ENCODE measurements at places on chromosomes 7 and 10.

- no peak for DNase-seq
Measured at GRCh38 chr10:75967491-75967890, 536.1 kb downstream of the LRMDA start.

DNA sequence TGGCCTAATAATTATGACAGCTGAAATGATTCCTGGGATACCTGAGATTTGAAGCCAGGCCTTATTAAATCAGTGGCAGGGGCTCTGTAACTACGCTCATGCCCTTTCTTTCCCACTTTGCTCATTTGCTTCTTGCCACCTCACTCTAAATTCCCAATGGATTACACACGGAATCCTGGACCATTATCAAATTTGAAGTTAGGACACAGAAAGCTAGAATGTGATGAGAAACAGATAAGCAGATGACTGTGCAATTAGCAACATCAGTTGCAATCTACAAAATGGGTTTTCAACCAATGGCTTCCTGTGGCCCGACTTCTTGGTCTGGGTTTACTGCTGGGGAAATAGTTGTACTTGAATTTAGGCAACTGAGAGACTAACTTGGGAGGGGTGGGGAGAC is 374.3 kb downstream of the INHBA start:
- no peak for DNase-seq

DNA sequence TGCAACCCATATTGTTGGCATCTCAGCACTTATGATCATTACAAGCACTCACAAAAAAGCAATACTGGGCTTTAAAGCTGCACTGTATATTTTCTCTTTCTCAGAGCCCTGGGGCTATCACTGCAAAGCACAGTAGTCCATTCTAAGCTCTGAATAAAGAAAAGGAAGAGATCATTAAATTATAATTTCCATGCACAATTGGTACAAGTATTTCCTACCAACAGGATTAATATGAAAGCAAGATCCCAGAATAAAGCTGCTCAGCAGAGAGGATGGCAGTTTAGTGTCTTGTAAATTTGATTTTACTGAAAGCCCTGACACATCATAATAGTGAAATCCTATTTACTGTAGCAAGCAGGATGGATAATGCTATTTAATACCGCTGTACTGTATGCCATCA is 205.3 kb downstream of the CHCHD3 start:
- no peak for DNase-seq

DNA sequence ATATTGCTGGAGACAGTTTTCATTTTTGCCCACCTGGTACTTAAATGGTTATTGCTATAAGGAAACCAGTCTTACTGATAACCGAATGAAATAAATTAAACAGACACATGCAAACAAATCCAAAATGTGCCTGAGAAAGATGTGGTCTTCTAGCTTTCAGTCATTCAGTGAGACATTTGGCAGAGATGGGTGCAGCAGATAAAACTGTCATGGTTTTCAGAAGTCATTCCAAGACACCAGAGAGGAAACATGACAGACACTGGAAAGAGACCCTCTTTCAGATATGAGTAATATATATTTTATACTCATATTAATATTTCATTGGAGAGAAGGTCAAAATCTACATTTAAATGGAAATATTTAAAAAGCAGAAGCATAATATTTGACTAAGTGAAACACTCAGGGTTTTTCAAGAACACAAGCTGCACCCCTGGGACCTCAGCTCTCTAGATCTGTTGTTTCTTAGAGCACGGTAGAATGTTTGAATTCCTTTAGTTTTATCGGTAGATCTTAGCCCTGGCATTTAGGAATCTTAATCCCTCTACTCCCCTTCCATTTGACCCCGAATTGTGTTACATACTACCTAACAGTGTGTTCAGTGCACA is 246.1 kb downstream of the AUTS2 start:
- no peak for DNase-seq

DNA sequence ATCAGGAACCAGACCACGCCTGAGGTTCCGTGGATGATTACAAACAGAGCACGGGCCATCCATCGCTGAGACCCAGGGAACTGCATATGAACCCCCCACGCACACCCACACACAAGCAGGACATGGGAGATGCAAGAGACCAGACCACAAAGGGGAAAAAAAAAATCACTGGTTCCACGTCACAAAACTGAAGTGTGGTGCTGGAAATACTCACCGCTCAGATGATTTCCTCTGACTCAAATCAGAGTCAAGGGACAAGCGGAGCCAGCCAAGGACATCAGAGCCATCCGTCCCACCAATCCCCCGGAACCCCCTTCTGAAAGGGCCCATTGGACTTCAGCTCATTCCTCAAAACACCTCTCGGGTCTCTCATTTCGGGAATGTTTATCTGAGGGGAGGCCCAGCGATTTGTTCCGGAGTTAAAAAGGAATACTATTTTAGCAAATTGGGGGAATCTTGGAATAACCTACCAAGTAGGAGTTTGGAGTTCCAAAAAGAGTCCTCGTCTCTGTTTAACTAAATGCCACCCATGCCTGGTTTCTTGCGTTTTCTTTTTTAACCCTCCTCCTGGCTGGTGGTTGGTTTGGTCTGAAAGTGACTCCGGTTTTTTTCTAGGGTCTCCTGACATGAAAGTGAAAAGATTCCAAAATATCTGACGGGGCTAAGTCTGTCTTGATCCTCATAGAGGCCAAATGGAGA is 15.0 kb downstream of the SNX8 start:
- no peak for DNase-seq

- DNase-seq: no peak
Measured at GRCh38 chr10:125158275-125158600, 2.1 kb downstream of the CTBP2 start.

DNA sequence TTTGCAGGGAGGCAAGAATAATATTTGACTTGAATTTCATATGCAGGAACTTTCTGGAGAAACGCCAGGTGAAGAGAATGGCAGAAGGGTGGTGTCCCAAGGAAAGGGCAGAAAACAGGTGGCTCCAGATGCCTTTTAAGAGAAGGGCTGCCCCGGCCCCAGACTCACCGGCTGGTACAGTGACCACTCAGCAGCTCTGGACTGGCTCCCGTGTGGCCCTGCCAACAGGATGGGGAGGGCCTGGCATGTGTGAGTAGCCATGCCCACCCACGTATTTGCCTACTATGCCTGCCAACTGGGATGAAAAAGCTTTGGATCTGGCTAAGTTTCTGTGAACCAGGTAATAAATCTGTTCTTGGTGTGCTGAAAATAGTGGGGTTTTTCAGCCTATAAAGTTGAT is 159.5 kb downstream of the PRKAG2 start:
- DNase-seq: no peak

- no peak for DNase-seq
Measured at GRCh38 chr7:102926783-102927140, 14.0 kb downstream of the LRRC17 start.

DNA sequence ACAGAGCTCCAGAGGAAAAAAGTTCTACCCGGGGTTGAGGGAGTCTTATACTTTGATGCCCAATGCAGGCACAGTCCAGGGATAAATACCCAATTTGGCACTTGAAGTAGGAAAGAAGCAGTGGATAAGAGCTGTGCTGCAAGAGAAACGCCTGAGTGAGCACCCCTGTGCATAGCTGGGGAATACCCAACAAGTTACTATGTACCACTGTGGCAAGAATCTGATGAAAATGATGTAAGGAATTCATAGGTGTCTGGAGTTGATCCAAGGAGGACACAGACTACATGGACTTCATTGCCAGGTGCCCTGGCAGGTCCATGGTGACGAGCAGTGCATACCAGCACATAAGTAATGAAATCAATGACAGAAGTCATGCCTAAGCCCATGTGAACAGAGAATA is 183.7 kb upstream of the FEZF1 start:
- DNase-seq: no peak

DNA sequence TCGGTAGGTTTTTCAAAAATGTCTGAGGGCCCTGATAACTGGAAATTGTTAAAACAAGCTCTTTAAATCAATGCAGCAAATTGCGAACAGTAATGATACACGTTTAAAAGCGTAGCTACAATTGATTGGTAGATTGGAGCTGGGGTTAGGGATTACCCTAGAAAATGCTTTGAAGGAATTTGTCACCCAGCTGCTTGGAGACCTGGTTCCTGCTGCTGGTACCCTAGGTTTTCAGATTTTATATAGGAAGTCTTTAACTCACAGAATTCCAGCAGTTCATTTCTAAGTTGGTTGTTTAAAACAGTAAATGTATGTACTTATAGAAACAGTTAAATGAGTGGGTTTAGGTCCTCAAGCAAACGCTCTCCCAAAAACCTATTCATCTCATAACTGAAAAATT is 1.5 kb downstream of the HECTD2 start:
- DNase-seq: no peak

- no peak for DNase-seq
Measured at GRCh38 chr10:120459185-120459584, 2.2 kb downstream of the PLPP4 start.

- DNase-seq: no peak
Measured at GRCh38 chr7:28802450-28802849, 155.7 kb downstream of the TRIL start.

DNA sequence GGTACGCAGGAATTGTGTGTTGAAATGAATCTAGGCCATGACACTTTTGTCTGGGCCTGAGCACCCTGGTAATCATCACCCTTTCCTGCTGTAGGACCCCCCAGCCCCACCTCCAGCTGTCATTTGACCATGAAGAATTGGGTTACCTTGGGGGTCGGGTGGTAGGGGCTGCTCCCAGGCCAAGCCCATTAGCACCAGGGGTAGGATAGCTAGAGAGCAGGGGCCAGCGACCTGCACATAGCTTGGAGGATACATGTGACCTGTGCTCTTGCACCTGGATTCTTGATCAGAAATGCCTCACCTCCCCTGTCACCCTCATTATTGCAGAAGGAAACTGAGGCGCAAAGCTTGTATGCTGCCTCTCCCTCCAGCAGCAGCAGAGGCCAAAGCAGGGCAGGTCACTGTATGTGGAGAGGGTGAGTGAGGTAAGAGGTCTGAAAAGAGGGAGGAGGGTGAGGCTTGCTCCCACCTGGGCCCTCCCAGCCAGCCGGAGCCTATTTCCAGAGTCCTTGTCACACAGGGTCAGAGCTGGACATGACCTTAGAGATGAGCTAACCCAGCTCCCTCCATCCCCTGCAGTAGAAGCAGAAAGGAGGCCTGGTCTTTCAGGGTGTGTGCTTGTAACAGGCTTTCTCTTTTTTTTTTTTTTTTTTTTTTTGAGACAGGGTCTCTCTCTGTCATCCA is 35.3 kb upstream of the ANKRD2 start:
- DNase-seq: no peak

DNA sequence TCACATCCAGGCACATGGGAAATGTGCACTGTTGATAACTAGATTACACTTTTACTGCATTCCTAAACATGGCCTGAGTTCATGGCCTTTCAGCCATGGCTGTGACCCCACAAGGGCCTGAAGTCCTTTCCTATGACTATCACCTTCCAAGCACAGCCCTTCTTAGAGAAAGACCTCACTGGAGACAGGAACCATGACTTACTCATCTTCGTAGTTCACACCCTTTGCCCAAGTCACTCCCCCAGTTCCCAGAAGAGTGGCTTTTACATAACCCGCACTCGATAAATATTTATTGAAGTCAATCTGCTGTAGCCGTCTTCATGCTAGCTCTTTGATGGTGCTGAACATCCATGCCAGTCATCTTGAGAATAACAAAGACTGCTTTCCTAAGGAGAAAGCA is 632.5 kb upstream of the NRP1 start:
- DNase-seq: no peak

- DNase-seq: no peak
Measured at GRCh38 chr7:30707391-30708357, 25.4 kb upstream of the CRHR2 start.

DNA sequence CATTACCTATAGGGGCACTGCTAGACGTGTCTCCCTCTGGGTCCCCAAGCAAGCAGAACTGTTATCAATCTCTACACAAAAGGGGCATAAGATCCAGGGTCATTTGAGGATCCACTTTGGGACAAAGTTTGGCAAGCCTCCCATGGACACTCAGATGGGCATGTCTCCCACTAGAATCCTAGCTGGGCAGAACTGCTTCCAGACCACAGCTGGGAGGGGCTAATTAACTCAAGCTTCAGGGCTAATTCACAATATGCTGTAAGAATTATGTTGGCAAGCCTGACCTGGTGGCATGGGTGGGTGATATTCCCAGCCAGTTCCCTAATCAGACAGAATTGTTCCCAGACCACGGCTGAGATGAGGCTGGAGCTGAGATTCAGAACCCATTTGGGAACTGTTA is 738.4 kb upstream of the FZD8 start:
- DNase-seq: no peak

DNA sequence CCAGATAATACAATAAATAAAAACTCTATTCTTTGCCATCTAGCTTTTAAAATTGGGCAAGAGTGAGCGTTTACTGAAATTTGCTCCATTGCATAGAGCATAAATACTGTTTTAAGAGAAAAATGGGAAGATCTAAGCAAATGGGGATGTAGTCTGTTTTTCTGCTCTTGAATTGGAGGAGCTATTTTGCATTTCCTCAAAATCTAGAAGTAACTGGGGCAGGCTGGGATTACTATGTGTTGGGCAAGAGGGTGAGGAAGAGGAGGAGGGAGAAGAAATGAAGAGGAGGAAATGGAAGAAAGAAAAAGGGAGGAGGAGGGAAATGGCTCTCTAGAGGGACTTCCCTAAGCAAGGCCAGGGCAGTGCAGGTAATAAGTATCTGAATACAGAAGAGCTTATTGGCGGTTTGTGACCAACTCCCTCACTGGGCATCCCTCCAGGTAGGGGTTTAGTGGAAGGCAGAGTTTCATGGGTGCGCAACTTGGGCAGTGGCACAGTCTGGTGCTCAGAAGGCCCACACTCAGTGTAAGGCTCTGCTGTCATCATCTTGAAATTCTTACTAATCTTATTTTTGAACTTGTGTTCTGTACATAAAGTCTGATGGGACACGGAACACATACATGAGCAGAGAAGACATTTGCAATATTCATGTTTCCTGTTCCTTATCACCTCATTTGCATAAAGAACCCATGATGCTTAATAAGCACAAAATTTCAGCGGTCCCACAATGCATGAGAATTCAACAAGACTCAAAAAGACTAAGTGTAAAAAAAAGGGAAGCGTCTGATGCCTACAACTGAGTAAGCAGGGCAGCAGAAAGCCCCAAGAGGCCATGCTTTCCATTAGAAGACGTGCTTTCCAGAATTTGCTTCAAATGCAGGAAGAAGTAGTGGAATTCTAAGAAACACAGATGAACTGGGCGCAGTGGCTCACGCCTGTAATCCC is 116.9 kb downstream of the EVX1 start:
- no peak for DNase-seq

DNA sequence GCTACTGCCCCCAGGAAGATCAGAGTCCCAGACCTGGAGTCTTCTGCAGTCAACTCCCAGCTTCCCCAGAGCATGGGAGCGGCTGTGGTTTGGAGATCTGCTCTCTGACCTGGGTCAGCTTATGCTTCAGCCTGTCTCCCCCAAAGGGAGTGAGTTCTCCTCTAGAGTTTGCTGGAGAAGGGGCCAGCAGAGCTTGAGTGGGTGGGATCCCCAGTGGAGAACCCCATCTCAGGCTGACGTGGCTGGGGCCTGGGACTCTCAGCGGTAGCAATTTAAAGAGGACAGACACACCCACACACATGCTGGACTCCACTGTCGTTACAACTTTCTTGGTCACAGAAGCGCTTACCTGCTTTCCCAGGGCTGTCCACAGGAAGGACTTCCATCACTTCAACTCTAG is 6.3 kb downstream of the UNC5B start:
- no peak for DNase-seq

GRCh38 chr7:79180533-79180932 is 272.9 kb downstream of the MAGI2 start:
- no peak for DNase-seq

- no peak for DNase-seq
Measured at GRCh38 chr10:17655009-17655408, 11.1 kb downstream of the STAM start.

- DNase-seq: no peak
Measured at GRCh38 chr10:47308775-47309174, 8.8 kb downstream of the GDF10 start.

Measured in left kidney (tissue), 8 donors.